MV-4-11 (cell line): ENCODE measurements at places on chromosomes 11 and 22.

GRCh38 chr11:15800111-15800800, 556.1 kb downstream of the SOX6 start:
- DNase-seq = peak; percentile 98

DNA sequence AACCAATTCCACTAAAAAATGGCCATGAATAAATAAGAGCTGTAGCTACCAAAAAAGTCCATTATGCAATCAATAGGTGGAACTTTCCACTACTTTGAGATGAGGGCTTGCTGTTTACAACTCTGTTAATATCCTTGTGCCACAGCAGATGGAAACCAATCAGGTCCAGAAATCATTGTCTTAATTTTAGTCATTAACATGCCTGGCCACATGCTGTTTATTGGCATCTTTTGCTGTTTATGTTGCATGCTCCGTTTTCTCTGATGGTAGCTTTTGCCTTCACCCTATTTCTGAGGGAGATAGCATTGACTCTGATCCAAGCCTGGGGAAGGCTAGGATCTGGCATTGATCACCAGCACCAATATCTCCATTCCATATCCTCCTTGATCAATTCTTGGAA, 192.9 kb upstream of the SEZ6L start:
- no peak for DNase-seq

GRCh38 chr11:14075118-14076078, 112.9 kb downstream of the SPON1 start:
- peak; percentile 11 for DNase-seq

GRCh38 chr11:42255906-42256305, 796.5 kb upstream of the LRRC4C start:
- peak; percentile 61 for DNase-seq

DNA sequence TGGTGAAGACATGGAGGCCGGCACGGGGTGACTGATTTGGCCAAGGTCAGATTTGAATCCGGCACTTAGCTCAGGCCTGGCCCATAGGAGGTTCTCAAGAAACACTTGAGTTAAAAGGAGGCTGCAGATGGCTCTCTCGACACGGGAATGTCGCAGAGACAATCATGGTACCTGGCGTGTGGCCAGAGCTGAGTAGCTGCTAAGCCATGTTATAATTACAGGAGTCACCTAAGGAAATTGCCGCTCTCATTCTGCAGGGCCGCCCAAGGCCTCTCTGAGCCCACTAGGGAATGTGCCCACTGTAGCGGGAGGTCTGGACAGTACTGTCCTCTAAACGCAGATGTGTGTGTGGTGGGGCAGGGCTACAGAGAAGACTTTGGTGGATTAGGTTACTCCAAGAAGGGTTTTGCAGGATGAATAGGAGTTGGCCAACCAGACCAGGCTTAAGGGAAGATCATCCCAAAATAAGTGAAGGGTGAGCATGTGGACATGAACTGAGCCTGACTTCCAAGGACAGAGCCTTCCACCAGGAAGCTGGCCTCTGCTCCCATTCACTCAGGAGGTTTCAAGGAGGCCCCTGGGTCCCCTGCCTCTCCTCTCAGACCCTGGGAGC, 19.3 kb upstream of the PRR5 start:
- DNase-seq = no peak

GRCh38 chr11:68436985-68437926, 23.3 kb upstream of the PPP6R3 start:
- peak; percentile 57 for DNase-seq

GRCh38 chr11:70203751-70204465, 812 bp downstream of the FADD start:
- DNase-seq = peak; percentile 83

DNA sequence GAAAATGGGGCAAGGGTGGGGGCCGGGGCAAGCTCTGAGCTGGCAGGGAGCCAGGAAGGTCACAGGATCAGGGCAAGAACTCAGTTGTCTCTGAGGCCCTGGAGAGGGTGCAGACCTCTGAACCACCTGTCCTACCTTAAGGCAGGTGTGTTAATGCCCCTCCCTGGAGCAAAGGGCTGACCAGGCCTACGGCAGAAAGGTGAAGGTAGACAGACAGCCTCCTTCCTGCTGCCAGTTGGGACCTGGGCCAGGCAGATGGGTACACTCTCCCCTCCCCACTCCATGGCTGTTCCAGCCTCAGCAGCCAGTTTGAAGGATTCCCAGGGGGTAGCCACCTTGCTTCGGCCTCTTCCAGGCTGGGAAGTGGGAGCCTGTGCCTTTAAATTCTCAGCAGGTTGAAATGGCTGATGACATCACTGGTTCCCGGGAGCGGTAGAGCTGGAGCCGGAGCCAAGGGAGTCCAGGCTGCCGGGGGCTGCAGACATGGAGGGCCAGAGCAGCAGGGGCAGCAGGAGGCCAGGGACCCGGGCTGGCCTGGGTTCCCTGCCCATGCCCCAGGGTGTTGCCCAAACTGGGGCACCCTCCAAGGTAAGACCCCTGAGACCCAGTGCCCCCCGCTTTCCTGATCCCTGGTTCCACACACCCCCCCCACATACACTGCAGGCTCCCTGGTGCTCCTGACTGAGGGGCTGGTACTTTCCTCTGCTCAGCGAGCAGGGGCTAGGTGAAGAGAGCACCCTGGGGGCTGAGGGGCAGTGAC, at the start of gene INPP5J:
Gene INPP5J (plus strand): TSS at position 435 of the 760 bp plus-strand sequence. CDS start 49 bp downstream, at position 484.
- DNase-seq = no peak

DNA sequence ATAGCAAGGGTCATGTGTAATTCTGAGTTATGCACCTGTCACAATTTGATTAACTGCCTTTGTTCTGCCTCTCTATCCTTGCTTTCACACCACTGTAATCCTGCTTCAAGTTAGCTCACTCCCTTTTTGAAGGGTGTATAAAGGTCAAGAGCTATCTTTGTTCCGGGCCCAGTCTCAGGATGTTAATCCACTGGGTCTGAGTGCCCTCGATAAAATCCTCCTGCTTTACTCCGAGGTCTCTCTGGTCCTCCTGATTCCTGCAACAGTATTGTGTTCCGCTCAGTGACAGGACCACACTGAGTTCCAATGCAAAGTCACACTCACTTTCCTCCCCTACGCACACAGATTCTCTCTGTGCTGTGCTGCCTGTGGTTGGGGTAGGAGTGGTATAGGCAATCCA, 186.5 kb downstream of the DYNC2H1 start:
- DNase-seq = no peak

DNA sequence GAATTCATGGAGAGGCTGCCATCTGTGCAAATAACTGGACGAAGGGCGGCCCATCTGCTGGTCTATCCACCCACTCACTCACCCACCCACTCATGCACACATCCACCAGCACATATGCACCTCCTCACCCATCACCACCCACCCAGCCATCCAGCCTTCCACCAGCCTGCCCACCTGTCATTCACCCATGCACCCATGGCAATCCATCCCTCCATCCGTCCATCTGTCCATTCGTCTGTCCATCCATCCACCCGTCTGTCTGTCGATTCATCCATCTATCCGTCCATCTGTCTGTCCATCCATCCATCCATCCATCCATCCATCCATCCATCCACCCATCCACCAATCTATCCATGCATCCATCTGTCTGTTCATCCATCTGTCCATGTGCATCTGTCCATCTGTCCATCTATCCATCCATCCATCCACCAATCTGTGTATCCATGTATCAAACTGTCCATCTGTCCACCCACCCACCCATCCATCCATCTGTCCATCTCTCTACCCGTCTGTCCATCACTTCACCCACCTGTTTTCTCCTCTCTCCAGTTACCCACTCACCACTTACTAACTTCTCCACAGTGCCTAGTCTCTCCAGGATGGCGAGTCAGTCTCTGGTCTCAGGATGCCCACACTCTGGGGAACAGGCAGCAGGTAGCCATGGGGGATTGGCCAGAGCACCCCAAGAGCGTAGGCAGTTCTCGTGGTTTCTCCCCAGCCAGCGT, 8.9 kb downstream of the TRPM5 start:
- DNase-seq = no peak

DNA sequence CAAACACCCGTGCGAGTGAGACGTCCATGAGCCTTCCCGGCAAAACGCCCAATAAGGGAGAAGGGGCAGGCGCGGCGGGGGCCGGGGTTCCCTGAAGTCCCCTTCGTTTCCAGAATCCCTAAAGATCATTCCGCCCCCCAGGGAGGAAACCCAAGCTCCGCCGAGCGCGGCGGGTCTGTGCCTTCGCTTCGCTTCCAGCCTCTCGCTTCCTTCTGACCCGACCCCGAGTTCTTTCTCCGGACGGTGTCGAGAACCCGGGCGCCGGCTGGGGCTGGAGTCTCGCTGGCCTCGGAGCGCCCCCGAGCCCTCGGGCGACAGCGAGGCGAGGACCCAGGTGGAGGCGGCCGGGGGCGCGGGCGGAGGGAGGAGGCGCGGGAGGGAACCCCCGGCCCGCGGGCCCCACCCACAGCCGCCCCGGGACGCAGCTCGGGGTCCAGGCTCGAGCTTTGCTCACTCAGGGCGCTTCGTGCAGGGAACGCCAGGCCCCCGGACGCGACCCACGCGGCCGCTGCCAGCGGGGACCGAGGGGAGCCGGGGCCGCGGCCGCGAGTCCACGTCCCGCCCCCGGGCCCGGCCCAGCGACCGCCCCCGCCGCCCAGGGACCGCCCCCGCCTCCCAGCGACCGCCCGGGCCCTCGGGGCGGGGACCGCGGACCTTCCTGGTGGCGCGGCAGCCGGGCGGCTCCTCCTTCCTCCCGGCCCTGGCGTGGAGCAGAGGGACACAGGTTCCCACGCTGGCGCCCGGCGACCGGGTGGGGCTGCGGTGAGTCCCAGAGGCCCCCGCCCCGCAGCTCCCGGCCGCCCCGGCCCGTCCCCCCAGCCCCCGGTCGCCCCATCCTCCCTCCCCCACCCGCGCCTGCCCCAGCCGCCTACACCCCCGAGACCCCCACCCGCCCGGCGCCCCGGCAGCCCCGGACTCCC, at the start of gene PGGHG:
Gene PGGHG (plus strand): TSS at position 649 of the 920 bp plus-strand sequence. CDS start 691 bp downstream, outside the sequence.
- DNase-seq = peak; percentile 35

DNA sequence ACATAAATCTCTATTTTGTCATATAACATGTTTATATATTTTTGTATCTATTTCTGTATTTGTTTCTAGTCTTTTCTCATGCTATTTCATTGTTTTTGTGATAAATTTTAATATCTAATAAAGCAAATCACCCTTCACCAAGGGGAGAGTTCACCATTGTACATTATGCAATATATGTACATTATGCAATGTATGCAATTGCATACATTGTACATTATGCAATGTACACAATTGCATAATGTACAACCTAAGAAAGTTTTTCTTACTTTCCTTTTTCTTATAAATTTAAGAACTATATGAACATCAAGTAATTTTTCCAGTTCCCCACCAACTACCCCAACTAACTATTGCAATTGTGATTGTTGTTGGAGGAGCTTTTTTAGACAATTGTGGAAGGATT, 44.1 kb upstream of the GLYATL2 start:
- peak; percentile 73 for DNase-seq
